LoVo (cell line): ENCODE measurements at places on chromosomes 6 and 20.
A peak's percentile ranks its signal among the peaks of the same experiment; 100 is the strongest.

- no peak for DNase-seq
Observed at GRCh38 chr6:117169064-117169665, 96.2 kb upstream of the VGLL2 start.

DNA sequence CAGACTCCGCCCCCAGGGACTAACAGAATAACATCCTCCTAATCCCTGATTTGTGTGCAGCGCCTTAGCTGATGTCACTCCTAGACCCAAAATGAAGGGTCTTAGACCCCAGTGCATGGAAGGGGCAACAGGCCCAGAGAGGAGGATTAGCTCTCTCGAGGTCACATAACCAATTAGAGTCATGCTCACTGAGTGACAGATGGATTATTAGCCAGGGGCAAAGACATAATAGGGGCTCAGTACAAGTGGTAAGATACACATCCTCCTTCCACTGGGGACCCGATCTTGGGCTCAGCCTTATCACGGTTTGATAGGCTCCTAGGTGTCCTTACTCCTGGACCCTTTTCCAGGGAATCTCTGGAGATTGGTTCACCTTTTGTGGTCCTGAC is 858 bp downstream of the TP53INP2 start:
- DNase-seq = no peak

DNA sequence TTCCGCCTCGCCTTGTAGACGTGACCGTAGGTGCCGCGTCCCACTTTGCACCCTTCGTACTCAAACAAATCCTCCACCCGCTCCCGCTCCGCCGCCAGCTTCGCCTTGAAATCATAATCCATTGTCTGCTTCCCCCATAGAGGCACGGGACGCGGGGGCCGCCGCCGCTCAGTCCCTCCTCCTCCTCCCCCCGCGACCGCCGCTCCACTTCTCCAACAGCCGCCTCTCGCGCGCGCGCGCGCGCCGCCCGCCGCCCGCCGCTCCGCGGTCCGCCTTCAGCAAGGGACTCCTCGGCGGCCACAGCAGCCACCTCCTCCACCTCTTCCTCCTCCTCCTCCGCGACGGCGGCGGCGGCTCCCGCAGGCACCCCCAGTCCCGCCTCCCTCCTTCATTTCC is 256 bp downstream of the CDK19 start:
- DNase-seq = no peak

- DNase-seq = no peak
Observed at GRCh38 chr20:59647271-59647670, 42.9 kb downstream of the PHACTR3 start.

GRCh38 chr6:17905611-17906592 is 81.5 kb downstream of the KIF13A start:
- no peak for DNase-seq

DNA sequence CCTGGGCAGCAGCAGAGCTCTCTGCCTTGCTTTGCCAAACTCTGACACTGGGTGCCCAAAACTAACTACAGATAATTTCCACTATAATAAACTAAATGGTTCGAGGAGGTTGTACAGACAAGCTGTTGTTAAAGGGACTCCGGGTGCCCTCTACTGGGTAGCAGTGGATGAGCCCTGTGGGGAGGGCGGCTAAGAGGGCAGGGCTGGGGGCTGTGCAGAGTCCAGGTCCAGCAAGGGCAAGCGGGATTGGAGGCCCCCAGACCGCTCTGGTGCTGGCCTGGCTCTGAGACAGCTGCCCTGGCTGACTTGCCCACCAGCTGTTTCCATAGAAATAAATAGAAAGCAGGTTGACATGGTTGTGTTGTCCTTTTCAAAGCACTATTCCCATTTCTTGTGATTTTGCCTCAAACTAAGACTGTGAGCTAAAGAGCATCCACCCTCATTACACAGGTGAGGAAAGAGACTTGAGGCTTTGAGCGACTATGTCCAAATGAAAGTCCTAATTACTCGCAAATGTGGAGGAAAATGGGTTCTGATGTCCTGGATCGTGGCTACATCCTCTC is 167.6 kb upstream of the CST7 start:
- DNase-seq = no peak

GRCh38 chr6:38604700-38605099 is 35.0 kb downstream of the BTBD9 start:
- DNase-seq = no peak

DNA sequence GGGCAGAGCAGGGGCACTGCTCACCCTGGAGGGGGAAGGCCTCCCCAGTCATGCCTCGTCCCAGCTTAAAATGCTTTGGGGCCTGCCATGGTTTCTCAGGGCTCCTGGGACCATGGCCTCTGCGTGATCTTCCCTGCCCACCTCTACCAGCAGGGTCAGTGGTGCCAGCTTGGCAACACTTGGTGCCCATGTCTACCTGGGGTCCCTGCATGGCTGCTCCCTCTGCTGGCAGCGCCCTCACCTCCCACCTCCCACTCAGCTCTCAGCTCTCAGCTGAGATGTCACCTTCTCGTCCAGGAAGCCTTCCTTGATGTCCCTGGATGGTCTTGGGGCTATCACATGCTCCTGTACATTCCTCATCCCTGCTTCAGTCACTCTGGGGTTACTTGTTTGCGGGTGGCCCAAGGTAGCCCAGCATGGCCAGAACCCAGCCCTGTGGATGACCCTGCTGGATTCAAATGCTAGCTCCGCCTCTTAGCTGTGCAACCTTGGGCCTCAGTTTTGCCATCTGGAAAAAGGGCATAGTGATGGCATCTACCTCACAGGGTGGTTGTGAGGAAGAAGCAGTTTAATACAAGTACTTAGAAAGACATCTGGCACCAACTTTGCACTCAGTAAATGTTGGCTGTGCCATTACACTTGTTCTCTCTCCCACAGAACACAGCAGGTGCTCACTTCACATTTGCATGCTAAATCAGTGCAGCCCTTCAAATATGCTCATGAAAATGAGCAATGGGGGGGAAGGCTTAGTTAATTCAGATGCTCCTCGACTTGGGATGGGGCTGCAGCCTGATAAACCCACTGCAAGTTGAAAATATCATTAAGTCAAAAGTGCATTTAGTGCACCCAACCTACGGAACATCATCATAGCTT is 53.5 kb upstream of the PTPN1 start:
- DNase-seq = no peak

DNA sequence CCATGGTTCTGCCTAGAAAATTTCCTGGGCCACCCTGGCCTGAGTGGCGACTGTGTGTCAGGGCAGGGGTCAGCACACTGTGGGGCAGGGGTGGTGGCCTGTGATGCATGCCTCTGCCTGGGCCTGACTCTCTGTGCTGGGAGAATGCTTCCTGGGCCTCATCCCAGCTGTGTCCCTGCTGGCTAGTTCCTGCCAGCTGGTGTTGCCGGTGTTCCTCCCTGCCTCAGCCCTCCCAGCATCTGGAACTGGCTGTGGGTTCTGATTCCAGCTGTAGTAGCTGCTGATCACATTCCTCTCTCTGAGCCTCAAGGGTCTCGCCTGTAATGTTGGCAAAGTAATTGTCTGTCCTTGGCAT is 101.5 kb downstream of the SYCP2 start:
- no peak for DNase-seq

DNA sequence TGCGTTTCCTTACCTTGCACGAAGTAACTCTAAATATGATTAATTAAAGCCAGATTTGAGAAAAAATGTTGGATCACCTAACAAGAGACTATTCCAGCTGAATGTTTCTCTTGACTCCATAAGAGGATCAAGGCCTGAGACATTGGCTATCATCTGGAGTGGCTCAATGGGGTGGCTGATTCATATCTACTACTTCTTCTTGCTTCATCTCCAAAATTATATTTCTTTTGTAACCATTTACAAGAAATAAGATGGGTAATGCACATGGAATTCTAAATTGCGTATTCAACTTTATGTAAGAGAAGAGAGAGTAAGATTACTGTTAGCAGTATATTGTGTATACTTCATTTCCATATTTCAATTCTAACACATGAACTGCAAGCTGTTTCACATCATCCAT is 819.0 kb upstream of the EYS start:
- DNase-seq = no peak

GRCh38 chr6:156857573-156857972 is 80.4 kb downstream of the ARID1B start:
- DNase-seq = no peak

DNA sequence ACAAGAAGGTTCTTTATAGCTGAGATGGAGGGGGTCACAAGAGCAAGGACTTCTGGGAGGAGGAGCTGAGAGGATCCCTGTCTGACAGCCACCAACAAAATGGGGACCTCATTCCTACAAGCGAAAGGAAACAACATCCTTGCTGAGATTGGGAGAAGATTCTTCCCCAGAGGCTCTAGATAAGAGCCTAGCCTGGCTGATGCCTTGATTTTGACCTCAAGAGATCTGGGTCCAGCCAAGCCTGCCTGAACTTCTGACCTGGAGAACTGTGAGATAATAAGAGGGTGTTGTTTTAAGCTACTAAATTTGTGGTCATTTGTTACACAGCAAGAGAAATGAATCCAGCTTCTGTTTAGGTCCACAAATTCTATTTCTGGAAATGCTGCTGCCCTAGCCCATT is 75.4 kb upstream of the SLC4A11 start:
- DNase-seq = no peak

DNA sequence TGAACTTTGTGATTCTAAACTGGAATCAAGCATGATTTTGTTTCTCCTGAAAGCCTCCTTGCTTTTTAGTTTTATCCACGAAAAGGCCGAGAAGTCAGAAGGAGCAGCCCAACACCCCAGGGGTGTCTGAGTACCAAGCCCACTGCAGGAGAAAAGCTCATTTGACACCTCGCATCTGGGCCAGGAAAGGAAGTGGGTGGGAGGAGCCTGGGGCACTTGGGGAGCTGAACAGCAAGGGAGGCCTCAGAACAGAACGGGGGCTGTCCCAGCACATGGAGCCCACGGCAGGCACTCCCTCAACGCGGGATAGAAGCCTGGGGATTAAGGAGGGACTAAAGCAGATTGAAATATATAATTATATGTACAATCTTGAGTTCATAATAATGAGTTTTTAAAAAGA is 6.6 kb downstream of the KIF25 start:
- DNase-seq = no peak

DNA sequence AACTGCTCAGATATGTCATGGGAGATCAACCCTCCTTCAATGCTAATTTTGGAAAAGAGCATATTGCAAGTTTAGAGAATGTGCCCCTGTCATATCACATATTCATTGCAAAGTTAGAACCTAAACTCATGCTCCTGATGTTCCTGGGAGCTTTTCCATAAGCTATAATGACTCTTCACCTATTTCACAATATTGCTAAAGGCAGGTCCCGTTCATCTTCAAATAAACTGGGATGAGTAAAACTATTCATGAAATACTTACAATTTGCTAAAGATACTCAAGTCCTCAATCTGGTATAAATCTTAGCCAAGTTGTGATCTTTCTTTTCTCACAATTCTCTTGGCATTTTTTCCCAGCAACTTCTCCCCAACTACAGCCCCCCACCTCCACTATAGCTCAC is 121.7 kb upstream of the TNFAIP3 start:
- DNase-seq = no peak

DNA sequence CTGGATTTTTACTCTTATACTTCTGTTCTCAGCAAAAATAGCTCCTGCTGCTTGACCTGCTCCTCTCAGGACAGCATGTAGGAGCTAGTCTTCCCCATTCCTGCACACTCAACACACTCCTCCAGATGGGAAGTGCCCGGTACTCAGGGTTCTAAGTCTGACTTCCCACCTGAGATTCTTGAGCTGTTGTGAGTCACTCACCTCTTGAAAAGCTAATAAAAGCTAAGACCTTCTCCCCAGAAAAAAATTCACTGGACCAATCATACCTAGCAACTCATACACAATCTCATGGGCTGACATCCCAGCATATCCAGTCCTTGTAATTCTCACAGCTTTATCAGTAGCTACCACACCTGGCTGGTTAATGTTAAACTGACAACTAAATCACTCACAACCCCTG is 53.5 kb downstream of the TRPC4AP start:
- DNase-seq = peak; percentile 76

DNA sequence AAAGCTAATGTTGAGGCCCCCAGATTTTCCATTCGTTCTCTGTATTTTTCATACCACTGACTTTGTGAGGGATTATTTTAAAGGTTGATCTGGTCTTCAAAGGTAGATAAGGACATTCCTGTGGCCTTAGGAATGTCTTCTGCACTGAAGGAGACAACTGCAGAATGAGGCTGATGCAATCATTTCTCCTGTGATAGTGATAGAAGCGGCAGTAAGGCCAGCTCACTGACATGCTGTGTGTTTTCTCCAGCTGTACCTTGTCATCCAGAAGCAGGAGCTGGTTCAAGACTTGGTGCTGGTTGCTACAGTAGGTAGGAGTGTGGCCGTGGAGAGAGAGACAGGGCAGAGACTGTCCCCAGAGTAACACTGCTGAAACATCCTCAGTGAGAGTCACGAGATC is 53.8 kb downstream of the DCBLD1 start:
- peak; percentile 44 for DNase-seq

- DNase-seq = peak; percentile 24
Observed at GRCh38 chr6:37324131-37325033, 29.4 kb upstream of the RNF8 start.

- peak; percentile 15 for DNase-seq
Observed at GRCh38 chr6:4780360-4780812, 4.2 kb downstream of the CDYL start.

DNA sequence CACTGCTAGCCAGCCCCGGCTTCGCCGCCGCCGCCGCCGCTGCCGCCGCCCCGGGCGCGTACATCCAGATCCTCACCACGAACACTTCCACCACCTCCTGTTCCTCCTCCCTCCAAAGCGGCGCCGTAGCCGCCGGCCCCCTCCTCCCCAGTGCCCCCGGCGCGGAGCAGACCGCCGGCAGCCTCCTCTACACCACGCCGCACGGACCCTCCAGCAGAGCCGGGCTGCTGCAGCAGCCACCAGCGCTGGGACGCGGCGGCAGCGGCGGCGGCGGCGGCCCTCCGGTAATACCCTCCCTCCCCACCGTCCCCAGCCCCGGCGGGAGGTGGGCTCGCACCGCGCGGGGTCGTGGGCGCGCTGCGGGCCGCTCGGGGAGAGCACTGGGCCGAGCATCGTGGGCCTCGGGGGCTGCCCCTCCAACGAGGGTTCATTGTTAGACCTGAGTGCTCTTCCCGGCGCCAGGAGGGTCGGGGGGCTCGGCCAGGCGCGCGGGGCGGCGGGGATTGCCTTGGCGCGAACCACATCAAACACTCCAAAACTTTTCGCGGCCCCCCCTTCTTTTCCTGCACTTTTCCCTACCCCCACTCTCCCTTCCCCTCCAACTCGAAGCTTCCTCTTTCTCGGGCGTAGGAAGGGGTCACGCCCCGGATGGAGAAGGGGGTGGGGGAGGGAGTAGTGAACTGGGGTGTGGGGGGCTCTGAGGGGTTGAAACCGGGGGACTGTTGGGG is 827 bp downstream of the E2F3 start:
- no peak for DNase-seq

- DNase-seq = no peak
Observed at GRCh38 chr6:169977434-169978265, 226.2 kb downstream of the ERMARD start.

DNA sequence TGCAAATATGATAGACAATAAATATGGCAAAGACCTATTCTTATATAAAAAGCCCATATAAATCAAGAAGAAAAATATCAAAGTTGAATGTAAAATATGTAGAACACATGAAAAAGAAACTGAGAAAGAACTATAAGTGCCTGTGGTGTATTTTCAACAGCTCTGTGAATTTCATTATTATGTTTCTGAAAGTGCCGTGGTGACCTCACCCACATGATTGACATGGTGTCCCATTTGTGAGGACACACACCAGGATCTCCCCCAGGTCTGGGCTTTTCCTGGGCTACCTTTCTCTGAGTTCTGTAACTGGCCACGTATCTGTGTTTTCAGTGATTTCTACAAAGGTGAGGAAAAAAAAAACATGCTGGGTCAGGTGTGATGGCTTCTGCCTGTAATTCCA is 86.7 kb downstream of the BMP6 start:
- no peak for DNase-seq
